ENCODE measurements at places on chromosomes 2 and 18. TPM values are rescaled to one million over a fixed set of nuclear protein-coding genes. Genes with fewer than 3 reads are reported as not detected.
A peak's percentile ranks its signal among the peaks of the same experiment; 100 is the strongest.

Gene CHRNA1
- total RNA-seq: 0.11 TPM

Gene TUBA4B
- total RNA-seq: not detected

Gene CCDC85A
- total RNA-seq: 0.34 TPM

- H3K4me3 ChIP-seq: no peak overlapping the region
- no peak overlapping the region for H3K27ac ChIP-seq
- H3K36me3 ChIP-seq: no peaks in the 10 kb centered on the region
- DNase-seq: peak; percentile 25
- peaks cover 26% of the 10 kb centered on the region for H3K4me1 ChIP-seq
Measured at GRCh38 chr18:6056171-6056910, 161.0 kb upstream of the TMEM200C start.

DNA sequence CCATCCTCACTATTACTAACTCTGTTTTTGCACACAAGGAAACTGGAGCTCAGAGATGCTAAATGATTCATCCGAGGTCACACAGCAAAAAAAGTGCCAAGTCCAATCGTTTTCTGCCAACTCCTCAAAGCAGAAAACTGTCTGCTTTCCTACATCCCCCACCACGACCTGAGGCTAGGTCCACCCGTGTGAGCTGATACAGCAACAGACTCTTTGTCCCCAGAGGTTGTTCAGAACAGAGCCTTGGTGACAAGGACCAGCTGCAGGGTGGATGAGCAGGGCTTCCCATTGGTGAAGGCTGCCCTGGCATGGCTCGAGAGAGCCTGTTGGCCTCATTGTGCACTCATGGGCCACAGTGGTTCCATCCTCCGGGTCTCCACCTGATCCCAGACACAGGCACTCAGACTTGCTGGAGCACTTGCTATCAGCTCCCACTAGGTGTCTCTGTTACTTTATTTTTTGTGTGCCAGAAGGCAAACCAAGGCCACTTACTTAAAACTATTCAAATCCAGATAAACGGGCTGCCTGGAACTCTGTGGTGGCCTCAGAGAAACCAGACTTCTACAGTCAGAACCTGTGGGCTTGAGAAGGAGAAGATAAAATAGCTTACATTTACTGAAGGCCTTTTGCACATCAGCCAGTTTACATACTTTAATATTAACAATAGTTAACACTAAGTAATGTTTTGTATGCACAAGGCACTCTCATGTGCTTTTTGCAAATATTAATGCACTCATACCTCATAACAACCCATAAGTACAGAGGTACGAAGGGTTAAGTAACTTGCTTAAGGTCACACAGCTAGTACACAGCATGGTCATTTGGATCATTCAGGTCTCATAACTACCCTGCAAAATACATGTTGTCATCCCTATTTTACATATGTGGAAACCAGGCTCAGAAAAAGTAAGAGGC lies 62.9 kb upstream of the CTIF start:
- no peaks in the 10 kb centered on the region for H3K4me1 ChIP-seq
- peak; percentile 79 for DNase-seq
- no peak overlapping the region for H3K4me3 ChIP-seq
- no peaks in the 10 kb centered on the region for H3K36me3 ChIP-seq

Data from neural progenitor cell (in vitro differentiated cells).